ENCODE measurements at places on chromosomes 7 and 10.

- DNase-seq = no peak
Measured at GRCh38 chr7:39621784-39622411, 1.5 kb upstream of the RALA start.

GRCh38 chr10:71989661-71990454, 25.7 kb downstream of the CHST3 start:
- no peak for DNase-seq

DNA sequence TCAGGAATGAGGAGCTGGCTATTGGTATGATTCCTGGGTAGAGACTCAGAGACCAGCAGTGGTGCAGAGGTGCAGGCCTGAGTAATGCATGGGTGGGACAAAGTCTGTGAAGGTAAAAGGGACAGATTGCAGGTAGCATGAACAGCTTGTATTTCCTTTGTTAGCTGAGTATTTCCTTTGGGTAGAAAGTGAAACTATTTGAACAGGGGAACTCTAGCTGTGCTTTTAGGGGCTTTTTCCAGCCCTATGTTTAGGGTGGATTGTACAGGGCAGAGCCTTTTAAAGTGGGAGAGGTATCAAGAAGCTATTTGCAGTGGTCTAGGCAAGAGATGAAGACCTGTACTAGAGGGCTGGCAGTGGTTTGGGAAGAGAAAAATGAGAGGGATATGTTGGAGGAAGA, 739.9 kb downstream of the REEP3 start:
- DNase-seq = no peak

- DNase-seq = no peak
Measured at GRCh38 chr10:119495545-119495944, 47.0 kb downstream of the RGS10 start.

- no peak for DNase-seq
Measured at GRCh38 chr7:30467271-30467670, 11.3 kb downstream of the NOD1 start.

DNA sequence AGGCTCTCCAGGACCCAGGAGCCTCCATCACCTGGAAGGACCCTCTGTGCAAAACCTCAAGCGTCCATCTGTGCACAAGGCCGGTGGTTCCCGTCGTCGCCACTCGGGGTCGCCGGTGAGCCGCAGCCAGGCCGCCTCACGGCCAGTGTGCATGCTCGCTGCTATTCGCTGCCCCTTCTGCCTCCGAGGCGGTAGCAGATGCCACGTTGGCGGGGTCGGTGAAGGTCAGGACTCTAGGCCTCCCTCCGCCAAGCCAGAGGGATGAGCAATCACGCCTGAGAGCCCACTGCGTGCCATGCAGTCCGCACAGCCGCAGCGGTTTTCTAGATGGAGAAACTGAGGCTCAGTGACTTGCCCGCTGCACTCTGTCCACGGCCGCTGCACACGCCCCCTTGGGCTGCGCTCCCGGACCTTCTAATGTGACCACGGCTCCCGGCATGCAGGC, 5.7 kb downstream of the UPK3B start:
- no peak for DNase-seq

DNA sequence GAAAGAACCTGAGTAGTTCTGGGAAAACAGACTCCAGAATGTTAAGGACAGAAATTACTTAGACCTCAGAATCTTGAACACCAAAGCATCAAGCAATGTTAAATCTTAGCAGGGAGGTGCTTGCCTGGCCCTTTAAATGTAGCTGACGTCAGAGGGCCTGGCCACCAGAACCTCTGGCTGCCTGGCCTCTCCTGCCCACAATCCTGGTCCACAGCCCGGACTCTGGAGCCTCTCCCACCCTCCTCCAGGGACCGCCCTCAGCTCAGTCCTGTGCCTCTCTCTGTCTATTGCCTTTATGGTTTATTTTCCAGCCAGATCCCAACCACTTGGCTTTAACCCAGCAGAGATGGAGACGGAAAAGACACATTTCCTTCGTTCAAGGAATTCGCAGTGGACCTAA, 42.2 kb upstream of the EGR2 start:
- DNase-seq = no peak

DNA sequence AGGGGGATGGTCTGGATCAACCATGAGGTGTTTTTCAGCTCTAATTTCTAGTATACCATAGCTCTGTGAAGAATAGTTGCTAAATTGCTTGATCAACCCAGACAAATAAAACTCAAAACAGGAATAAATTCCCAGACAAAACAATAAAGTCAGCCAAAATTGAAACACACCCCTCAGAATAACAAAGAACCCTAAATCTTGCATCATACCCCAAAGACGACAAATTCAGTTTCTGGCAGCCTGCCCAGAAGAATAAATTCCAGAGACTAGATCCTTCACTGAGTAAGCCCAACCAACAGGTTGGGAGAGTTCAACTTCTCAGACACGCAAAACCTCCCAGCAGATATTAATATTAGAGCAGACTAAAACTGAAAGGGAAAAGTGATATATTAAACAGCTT, 11.2 kb upstream of the SEM1 start:
- DNase-seq = no peak

DNA sequence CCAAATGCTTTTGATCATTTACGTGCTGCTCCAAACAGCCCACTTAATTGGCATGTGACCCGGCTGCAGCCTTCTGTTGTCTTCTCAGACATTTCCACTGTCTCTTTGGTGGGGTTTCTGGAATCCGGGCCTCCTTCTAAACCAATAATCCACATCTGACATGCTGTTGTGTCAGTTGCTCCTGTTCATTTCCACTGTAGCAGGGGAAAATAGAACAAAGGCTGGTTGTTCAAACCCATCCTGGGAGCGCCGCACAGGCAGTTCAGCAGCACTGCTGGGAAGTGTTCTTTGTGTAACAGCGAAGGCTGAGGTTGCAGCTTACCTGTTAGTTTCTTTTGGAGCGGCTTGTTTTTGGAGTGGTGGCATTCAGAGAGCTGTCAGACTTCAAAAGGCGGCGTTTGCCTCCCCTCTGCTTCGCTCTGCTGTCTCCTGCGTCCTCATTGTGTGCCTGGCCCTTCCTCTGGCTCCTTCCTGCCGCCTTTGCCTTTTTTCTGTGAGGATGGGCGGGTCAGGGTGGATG, 149.4 kb downstream of the SNX10 start:
- no peak for DNase-seq

Data from endothelial cell of umbilical vein (primary cell).